ENCODE measurements at places on chromosomes 1 and 21.

- DNase-seq = no peak
Measured at GRCh38 chr1:77200806-77201205, 18.4 kb downstream of the PIGK start.

DNA sequence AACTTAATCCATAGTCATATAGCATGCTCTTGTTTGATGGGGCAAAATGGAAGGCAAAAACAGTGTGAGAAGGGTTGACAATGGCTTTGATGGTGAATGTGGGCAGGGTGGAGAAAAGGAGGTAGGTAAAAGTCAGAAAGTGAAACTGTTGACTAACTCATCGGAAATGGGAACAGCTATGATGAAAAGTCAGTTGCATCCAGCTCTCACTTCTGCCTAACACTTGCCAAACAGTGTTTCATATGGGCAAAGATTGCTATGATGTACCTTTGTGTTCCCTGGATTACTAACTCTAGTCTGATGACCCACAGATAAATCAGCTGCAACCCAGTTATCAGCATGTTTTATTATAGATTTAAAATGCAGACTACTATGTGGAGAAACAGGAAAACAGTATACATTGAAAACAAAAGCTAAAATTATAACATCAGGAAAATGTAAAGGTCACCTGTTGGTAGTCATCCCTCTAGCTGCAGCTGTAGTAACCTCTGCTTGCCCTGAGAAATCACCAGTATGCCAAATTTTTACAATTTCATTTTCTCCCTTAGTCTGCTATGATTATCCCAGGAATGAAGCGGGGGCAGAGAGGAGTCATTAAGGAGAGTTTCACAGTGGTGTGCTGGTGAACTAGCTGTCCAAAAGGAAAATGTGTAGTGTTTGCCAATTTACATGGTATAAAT, 11.7 kb downstream of the TNFSF18 start:
- DNase-seq = no peak

DNA sequence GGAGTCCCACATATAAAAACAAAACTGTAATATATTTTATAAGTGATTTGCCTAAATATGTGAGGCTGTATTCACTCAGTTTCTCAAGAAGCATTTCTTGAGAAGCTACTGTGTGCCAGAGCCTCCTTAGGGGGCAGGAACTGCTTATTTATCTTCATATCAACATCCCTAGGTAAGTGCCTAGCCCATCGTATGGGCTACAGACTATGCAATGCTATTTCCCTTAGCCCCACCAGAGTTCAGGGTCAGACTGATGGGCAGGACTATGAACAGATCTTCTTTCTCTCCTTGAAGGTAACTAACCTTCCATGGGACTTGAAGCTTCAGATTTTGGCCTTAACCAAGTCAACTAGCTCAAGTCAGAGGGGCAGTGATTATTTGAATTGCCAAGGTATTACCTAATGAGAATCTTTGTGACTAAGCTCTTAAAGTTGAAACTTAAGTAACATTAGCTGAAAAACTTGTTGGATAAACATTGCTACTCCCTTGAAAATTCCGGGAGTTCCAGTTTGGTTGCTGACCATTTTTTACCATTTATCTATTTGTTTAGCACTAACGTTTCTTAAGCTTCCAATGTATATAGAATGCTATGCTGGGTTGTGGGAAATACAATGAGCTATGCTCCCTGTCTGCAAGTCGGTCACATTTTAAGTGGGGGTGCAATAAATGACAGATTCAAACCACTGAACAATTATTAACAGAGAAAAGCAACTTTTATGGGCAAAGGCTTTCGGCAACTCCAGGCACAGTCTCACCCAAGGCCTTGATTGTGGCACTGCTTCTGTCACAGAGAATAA, 85.2 kb downstream of the GPR88 start:
- DNase-seq = no peak

GRCh38 chr21:36260802-36261201, 59.2 kb upstream of the MORC3 start:
- no peak for DNase-seq

- DNase-seq = peak; percentile 28
Measured at GRCh38 chr1:7810395-7810794, 26.3 kb downstream of the PER3 start.

- no peak for DNase-seq
Measured at GRCh38 chr1:157371826-157372225, 180.5 kb downstream of the FCRL5 start.

GRCh38 chr21:42570841-42571387, 57.3 kb downstream of the SLC37A1 start:
- DNase-seq = no peak
